ENCODE measurements at places on chromosomes 3 and 15.

GRCh38 chr3:127758013-127758412 lies 64.3 kb downstream of the MGLL start:
- no peak for DNase-seq

GRCh38 chr15:55959744-55960447 lies 33.5 kb downstream of the NEDD4 start:
- DNase-seq: no peak

- no peak for DNase-seq
These were observed 8.1 kb downstream of the ISG20 start for GRCh38 chr15:88646951-88647350.

DNA sequence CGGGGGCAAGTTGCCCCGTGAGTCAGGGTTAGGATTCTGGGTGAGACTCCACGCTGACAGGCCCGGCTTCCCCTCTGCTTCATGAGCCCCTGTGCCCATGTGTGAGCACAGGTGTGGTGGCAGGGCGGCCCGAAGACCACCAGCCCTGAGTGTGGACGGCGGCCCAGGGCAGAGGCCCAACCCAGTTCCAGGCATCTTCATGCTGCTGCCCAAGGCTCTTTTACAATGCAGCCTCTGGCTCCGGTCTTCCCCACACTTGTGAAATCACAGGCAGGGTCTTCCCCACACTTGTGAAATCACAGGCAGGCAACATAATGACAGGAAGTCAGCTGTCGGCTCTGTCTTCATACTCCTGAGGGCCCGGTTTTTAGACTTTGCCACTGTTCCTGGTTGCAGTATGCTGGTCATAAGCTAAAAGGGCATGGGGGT lies 78.8 kb downstream of the AAGAB start:
- DNase-seq: no peak

- DNase-seq: no peak
These were observed 61.6 kb upstream of the RYK start for GRCh38 chr3:134312072-134312872.

- DNase-seq: no peak
These were observed 5.4 kb downstream of the CLN6 start for GRCh38 chr15:68224108-68224507.

DNA sequence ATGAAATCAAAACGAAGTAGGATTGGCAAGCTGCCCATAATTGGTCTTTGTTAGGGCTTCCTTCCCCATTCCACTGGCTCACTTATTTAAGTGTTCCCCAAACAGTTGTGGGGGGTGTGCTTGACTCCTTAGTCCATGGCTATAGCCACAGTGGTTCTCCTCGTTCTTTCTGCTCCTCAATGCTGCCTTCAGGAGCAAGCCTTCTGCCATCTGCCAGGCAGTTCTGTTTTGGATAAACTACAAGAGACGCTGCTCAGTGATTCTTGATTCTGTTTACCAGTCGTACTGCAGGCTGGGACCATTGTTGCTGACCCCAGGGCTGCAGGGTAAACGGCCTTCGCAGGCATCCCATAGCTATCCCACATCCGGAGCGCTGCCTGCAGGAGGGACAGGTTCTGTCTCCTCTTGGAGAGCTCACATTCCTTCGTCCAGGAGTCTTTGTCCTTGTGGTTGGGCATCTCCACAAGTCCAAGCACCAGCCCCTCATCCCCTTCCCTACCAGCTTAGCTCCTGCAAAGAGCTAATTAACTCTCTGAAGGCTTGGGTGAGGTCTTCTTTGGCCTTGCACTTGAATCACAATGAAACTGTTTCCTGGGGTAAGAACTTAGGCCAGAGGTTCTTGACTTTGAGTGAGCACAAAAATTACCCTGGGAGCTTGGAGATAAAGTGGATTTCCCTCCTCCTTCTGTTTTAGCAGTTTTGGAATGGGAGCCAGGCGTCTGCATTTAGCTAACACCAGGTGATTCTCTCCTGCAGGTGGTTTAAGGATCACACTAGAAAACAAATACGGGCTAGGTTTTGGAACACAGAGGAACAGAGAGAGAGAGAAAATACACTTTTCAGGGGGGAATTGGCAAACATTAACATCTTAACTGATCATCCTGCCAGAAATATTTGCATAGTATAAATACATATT lies 114.9 kb downstream of the SV2B start:
- DNase-seq: no peak

DNA sequence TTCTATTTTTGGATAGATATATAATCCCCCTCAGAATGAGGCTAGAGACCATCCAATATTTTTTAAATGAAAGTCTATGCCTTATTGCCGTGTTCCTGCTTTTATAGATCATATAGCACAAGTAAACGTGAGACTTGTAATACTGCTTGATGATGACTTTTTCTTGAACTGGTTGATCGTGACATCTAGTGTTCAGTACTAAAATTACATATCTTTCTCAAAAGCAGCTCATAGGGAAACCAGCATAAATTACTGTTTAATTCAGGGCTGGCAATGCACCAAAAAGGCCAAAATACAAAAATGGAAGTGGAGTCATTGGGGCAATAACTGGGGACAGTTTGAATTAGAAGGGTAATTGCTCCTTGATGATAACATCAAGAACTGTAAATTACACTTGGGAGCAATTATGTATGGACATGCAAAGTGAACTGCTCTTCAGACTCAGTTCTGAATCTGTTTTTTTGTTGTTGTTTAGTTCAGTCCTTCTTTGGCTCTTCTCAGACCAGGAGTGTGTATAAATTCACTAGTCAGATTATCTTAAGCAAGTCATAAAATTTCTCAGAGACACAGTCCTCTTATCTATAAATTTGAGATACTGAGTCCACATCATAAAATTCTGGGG lies 325.3 kb downstream of the THSD4 start:
- no peak for DNase-seq

DNA sequence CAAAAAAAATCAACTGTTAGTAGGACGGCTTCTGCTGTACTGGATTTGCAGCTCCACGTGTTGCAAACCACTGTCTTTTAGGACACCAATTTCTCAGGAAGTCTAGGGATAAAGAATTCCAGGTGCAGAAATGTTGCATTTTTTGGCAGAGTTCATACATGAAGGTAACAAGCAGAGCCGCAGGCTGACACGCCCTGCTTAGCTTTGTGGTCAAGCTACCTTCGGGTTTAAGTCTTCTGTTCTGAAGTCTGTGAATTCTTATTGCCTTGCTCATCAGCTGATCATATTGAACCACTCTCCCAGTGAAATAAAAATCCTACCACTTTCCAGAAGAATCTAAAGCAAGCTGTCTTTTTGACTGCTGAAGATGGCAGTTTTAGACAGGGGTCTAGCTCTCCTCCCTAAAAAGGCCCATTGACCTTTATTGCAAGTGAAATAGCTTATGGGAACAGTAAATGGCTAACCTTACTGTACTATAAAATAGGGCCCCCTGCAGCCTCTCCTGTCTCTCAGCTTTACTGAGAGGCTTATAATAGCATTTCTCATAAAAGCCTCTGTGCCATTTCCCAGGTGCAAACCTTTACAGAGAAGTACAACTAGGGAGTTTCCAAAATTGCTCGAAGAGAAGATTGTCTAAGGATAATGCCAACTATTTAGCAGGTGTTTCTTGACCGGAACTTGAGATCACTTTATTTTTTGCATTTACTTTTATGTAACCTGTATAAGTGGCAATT lies 262.2 kb upstream of the IL12A start:
- DNase-seq: no peak

DNA sequence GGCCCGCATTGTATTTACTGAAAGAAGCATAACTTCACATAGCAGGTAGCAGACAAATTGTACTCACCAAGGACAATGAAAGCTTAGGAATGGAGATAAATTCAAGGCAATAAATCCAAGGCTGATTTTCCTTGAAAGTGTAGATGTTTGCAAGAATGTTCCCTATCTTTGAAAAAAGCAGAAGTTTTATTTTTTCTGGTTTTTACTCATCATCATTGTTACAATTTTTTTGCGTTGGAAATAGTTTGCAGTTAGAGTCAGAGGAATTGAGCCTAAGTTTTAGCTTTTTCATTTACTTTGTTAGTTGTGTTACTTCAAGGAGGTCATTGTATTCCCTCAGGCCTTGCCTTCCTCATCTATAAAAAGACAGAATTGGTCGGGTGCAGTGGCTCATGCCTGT lies 213.9 kb upstream of the TBL1XR1 start:
- DNase-seq: no peak

GRCh38 chr3:139940622-139941021 lies 5.6 kb downstream of the CLSTN2 start:
- DNase-seq: no peak

DNA sequence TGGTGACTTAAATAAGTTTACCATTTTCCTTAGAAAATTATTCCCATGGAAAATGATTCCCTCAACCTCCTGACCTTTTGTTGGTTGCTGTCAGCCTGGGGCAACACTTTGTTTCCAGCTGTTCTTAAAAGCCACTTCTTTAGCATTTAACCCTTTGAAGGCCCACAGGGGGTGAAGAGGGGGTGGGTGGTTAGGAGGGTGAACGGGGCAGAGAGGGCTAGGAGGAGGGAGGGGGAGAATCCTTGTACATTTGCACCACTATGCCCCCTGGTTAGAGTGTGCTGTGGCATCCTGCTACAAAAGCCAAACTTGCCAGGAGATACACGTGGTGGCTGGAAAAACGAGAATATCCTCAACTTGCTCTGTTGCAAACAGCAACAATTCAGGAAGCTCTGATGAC lies 273.2 kb upstream of the RGMA start:
- no peak for DNase-seq

DNA sequence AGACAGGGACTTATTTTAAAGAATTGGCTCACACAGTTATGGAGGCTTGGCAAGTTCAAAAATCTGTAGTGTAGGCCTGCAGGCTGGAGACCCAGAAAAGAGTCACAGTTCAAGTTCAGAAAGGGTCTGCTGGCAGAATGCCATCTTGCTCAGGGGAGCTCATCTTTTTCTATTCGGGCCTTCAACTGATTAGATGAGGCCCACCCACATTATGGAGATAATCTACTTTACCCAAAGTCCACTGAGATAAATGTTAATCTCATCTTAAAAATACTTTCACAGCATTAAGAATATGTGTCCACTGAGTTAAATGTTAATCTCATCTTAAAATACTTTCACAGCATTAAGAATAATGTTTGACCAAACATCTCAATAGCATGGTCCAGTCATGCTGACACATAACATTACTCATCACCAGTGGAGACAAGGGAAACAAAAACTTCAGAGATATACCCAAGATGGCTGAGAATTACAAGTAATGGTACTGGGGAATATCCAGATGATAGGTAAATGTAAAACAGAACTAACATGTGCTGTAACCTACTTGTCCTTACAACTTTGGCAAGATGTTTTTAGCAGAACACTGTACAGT lies 74.3 kb upstream of the STAC start:
- DNase-seq: no peak

DNA sequence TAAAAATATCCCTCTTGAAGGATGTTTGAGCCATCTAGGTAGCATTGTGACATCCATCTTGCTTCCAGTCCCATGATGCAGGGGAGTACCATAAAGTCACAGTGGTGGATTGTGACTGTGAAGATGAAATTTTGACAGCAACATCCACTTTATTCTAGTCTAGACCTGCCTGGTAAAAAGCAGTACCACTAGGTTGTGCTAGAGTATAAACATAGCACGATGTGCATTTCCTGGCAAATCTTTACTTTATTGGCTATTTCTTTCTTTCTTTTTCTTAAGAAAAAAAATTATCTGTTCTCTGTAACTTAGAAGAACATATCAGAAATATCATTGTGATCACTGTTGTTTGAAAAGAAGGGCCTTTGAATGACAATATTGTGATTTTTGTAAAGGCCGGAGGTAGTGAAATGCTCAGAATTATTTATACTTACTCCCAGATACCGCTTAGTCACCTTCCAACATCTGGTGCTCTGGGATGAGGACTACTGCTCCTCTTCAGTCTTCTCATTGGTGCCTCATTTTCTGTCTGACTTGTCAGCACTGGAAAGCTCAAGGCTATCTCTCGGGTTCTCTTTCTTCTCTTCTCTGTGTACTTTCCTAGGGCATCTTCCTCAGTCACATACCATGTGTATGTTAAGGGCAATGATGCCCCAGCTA lies 35.6 kb downstream of the AGBL1 start:
- DNase-seq: no peak

- DNase-seq: no peak
These were observed 130.6 kb downstream of the DOCK3 start for GRCh38 chr3:50805321-50805720.

DNA sequence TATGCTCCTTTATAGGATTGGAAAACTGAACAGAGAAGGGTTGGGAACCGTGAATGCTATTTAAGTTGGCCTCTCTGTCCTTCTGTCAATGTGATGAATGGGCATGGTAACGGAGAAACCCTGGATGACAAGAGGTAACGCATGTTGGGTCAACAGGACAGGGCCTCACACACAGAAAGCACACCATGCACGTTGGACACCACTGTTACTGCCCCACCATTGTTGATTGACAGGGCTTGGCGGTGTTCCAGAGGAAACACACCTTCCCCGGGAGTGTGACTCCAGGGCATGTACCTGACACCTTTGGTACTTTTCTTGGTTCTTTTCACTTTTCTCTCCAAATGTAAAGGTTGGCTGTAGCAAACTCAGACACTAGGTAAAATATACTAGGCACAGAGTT lies 548.5 kb downstream of the OCA2 start:
- no peak for DNase-seq

GRCh38 chr3:143226678-143227291 lies 107.2 kb downstream of the CHST2 start:
- no peak for DNase-seq

- DNase-seq: no peak
These were observed 107.2 kb downstream of the IGSF11 start for GRCh38 chr3:118927449-118927848.

DNA sequence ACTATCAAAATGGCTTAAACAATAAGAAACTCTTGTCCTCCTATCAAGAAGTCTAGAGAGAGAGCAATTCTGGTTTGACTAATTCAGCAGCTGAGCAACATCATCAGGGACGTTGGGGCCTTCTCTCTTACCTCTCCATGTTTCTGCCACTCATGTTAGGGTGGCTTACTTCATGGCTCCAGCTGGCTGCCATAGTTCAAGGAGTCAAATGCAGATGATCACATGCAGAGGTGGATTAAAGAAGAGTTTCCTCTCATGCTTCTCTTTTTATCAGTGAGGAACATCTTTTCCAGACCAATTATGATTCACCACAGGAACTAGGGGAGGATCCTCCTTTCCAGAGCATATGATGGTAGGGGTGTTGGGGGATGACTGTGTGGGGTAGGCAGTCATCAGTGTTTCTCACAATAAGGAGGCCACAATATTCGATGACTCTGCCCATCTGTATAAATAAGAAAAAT lies 45.5 kb downstream of the NEK11 start:
- no peak for DNase-seq

DNA sequence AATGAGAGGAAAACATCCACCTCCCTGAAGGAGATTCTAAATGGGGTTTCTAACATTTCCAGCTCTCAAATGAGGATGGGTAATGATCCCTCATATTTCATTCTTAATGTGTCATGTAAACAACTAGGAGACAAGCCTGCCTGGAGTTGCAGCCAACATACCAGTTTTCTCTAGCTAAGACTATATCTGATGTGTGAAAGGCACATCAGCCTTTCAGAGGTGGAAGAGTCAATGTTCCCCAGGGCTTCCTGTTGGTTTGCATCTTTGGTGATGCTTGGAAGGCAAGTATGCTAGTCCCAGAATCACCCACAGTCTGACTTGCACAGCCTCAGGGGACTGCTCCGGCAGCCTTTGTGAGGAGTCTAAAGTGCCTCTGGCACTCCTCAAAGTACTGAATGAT lies 921.2 kb downstream of the SQOR start:
- DNase-seq: no peak
